Stimulated activated CD4-positive, alpha-beta T cell treated with anti-CD3 and anti-CD28 coated beads, Interleukin-1b, Interleukin-23, amount 100 ng/mL, for 1 hour (primary cell): ENCODE measurements at places on chromosomes 2 and 18.

DNA sequence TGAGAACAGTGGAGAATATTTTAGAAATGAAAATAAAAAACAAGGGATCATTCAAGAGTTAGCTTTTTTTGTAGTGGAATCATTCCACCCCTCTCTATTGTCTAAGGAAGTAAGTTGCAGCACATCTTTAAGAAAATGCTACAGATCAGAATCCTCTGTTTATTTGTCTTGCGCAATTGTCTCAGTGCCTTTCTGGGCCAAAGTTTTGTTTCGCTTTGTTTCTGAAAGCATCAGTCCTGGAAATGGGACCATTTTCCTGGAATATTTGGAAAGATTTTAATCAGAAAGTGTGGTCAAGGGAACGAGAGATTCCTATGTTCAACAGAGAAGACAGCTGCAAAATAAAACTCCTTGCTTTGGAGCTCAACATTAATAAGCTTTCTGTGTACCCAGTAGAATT lies 74.0 kb downstream of the NRXN1 start:
- DNase-seq, result no peak

DNA sequence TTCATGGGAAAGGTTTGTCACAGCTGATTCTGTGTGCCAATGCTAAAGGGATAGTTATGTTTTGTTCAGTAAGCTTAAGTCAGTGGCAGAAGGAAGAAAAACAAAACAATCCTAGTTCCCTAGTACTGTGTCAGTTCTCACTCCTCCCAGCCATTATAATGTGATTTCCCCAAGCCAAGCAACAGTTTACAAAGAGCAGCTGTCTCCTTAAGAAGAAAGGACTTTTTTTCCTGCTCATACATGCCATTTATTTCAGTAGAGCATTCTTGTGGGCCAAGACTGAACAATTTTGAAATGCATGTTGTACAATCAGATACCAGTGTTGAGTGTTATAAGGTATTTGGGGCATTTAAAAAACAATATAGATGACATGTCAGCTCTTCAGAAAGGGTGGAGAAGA lies 52.1 kb downstream of the NEMP2 start:
- no peak for DNase-seq

DNA sequence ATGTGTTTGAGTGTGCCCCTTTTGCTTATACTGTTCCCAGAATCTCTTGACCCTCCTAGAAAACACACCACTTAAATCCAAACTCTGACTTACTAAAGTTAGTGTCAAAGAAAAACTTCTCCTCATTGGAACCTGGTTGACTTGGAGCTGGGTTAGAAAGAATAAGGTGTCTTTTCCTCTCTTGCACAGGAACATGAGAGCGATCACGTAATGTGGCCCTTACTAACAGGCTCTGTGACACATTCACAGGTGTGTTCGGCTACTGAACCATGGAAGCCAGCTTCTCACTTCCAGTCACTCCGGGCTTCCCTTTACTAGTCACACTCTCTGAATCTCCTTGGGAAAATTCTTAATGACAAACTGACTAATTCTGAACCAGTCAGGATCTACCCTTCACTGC lies 5.4 kb upstream of the POU3F3 start:
- no peak for DNase-seq

DNA sequence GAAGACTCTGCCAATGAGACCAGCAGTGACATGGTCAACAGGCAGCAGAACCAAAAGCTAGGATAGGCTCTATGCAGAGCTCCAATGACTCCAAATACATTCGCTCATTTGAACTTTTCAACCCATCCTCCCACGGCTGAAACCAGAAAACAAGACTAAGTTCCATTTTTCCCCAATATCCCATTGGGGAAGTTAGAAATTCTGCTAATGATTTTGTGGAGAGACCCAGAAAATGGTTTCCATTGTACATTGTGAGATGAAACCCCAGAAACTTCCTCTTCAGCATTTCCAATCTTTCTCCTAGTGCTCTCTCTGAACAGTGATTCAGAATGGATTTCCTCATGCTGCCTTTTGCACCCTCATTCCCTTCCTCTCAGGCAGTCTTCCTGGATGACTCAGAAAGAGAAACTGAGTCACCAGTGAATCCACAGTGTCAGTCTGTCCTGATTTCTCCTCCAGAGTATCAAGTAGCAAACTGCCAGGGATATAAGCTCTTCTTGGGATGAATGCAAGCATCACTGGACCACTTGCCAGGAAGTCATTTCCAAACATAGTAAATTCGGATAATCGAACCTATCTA lies 467.7 kb upstream of the ID2 start:
- DNase-seq, result no peak

- no peak for DNase-seq
These were observed 6.9 kb downstream of the LRRC30 start for GRCh38 chr18:7237673-7238272.

- DNase-seq, result no peak
These were observed 43.6 kb upstream of the WIPF1 start for GRCh38 chr2:174641168-174641567.

DNA sequence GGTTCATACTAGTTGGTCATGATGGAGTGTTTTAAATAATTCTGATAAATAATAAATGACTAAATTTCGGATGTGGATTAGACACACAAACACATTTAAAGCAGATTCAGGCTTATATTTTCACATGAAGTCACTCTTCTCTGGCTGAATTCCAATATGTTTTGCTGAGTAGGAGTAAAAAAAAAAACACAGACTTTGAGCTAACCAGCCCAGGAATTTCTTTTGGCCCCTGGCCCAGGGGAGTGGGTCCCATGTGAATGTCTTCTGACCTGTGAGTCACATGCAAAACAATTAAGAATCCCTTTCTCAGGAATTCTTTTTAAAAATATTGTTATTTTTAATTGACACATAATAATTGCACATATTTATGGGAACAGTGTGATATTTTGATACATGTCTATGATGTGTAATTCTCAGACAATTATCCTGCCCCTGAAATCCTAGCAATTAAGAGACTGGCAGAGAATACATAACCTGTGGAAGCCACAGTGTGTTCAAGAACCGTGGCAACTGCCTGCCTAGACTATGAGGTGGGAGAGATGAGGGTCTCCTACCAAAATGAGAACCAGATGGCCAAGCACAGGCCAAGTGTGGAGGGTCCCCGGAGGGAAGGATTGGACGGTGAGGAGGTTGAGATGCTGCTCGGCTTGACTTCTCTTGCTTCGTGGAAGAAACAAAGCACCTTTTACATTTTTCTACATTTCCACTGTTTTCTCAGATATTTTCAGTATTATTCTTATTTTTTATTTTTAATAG lies 236.4 kb downstream of the PIEZO2 start:
- no peak for DNase-seq

DNA sequence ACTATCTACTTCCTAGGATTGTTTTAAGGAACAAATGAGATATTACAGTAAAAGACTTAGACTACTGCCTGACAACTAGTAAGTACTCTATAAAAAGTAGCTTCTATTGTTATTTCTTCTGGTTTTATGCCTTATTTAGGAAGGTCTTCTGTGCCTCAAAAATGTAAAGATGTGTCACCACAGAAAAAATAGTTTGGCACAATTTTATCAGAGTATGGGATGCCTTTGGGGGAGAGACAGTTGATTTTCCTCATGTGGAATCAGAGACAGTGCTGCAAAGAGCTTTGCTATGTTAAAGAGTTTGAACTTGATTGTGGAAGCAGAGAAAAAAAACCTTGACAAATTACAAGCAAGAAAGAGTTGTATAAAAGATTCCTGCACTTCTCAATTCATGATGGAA lies 98.4 kb downstream of the EHBP1 start:
- DNase-seq, result no peak

GRCh38 chr2:134736167-134736880 lies 17.5 kb upstream of the TMEM163 start:
- no peak for DNase-seq
